ENCODE measurements at places on chromosomes 12 and 14.

- DNase-seq = no peak
These were observed 4.7 kb downstream of the CCDC88C start for GRCh38 chr14:91412939-91413338.

- no peak for DNase-seq
These were observed 5.9 kb downstream of the DDHD1 start for GRCh38 chr14:53147208-53147607.

DNA sequence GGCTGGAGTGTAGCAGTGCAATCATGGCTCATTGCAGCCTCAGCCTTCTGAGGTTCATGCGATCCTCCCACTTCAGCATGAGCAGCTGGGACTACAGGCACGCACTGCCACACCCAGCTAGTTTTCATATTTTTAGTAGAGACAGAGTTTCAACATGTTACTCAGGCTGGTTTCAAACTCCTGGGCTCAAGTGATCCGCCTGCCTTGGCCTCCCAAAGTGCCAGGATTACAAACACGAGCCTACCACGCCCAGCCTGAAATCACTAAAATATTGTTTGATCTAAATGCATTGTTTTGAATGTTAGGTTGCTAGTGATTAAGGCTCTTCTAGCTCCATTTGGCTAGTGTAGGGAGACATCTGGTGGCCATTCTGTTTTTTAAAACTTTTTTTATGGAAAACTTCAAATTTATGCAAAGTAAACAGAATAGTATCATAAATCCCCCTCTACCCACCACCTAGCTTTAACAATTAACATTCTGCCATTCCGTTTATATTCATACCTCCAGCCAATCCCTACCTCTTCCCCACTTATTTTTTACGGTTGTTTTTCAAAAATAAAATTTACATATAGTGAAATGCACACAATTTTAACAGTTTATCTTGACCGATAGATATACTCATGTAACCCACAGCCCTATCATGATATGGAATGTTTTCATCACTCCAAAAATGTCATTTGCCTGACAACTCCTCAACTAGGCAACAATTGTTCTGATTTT is 37.8 kb downstream of the MYO1H start:
- peak; percentile 51 for DNase-seq

- no peak for DNase-seq
These were observed 36.4 kb downstream of the CD9 start for GRCh38 chr12:6236641-6236940.

- no peak for DNase-seq
These were observed 2.4 kb downstream of the RNASE8 start for GRCh38 chr14:21059842-21060613.

GRCh38 chr14:73338551-73338950 is 101.2 kb downstream of the PAPLN start:
- no peak for DNase-seq

DNA sequence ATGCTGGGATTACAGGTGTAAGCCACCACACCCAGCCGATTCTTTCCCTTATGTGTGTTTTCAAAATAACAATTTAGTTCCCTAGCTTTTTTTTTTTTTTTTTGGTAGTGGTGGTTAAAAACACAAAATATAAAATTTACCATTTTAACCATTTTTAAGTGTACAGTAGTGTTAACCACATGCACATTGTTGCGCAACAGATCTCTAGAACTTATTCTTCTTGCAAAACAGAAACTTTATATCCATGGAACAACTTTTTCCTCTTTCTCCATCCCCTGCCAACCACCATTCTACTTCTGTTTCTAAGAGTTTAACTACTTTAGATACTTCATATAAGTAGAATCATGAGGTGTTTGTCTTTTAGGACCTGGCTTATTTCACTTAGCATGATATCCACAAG is 1.1 kb upstream of the NDUFA12 start:
- DNase-seq = no peak

DNA sequence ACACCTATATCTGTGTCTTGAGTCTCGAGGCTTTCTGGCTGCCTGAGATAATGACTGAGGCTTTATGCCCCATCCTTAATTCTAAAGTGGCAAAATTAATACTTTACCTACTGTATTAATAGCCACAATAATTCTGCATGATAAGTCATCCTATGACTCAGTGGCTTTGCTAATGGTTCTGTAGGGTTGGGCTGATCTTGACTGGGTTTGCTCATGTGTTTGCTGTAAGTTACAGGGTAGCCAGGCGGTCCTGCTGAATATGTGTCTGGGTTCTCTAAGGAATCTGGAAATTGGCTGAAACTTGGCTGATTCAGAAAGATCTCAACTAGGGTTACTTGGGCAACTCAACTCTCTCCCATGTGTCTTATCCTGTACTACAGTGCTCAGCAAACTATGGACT is 21.7 kb downstream of the MGST1 start:
- DNase-seq = no peak

GRCh38 chr14:21102521-21103410 is 1.9 kb downstream of the TMEM253 start:
- DNase-seq = no peak

- no peak for DNase-seq
These were observed 82.0 kb downstream of the CATSPERB start for GRCh38 chr14:91649930-91650329.

- no peak for DNase-seq
These were observed 622.2 kb downstream of the AACS start for GRCh38 chr12:125687403-125687802.

DNA sequence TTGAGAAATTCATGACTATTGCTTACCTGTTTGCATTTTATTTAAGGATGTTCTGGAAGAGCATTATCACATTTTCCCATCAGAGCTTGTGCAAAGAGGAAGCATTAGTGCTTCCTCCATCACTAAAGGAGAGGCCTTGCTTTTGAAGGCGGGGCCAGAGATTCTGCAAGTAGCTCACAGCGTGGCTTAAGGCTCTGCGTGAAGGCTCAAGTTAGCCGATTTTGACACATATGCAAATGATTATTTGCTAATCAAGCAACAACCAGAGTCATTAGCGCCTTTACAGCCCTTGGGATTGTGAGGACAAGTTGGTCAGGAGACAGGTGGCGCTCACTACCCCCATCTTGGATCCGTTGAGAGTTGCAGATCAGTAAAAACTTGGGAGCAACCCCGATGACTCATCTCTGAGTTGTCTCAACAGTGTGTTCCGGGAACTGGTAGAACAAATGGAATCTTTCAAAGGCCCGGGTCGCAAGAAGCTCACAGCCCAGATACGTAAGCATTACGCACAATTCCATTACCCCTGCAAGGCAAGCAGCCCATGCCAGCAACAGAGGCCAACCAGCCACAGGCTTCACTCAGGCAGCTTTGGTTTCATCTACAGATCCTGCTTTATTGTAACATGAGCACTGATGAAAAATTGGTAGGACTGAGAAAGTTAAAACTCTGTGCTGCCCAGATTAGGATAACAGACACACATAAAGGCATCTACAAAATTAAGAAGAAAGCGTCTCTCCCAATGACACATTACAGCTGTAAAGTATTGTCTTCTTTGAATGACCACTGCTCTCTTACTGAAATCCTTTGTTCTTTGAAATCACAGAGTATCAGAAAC is 34.9 kb upstream of the SPTSSA start:
- no peak for DNase-seq

- DNase-seq = no peak
These were observed 220.3 kb upstream of the FKBP4 start for GRCh38 chr12:2574355-2574935.

- peak; percentile 72 for DNase-seq
These were observed 158.0 kb downstream of the EGLN3 start for GRCh38 chr14:33792720-33793368.

DNA sequence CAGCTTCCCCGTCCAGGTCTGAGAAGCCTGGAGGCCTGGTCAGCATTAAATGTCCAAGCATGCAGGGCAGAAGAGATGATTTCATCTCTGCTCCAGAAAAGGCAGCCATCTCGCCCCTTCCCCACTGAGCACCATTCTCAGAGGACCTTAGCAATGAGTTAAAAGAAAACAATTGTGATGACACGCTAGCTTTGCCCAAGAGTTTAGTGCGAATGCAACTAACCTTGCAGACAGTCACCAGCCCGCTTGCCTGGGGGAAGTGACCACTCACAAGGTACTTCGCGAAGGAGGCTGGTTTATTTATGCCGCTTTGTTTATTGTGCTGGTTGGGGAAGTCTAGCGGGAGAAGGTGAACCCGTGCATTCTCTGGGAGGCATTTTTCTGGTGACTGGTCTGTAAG is 170.7 kb downstream of the RBM19 start:
- DNase-seq = no peak

GRCh38 chr12:1518591-1519516 is 75.5 kb downstream of the FBXL14 start:
- DNase-seq = peak; percentile 74

DNA sequence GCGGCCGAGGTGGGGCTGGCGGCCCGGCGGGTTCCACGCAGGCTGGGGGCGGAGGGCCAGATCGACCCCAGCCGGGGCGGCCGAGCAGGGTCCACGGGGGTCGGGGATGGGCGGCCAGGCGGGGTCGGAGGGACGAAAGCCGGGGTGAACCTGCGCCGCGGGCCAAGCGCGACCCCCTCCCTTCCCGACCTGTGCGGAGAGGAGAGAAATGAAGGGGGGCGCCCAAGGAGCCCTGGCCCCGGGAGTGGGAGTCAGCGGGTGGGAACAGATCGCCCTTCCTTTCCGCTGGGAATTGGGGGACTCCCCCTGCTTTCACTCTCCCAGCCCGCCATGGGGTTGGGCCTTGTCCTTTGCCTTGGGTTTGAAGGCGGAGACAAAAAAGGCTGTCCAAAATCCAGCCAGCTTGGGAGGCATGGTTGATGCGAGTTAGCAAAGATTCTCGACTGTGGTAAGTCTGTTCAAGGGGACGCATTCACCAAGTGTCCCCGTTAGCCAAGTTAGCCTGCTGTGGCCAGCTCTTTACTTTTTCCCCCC is 559 bp upstream of the CKAP4 start:
- DNase-seq = no peak

DNA sequence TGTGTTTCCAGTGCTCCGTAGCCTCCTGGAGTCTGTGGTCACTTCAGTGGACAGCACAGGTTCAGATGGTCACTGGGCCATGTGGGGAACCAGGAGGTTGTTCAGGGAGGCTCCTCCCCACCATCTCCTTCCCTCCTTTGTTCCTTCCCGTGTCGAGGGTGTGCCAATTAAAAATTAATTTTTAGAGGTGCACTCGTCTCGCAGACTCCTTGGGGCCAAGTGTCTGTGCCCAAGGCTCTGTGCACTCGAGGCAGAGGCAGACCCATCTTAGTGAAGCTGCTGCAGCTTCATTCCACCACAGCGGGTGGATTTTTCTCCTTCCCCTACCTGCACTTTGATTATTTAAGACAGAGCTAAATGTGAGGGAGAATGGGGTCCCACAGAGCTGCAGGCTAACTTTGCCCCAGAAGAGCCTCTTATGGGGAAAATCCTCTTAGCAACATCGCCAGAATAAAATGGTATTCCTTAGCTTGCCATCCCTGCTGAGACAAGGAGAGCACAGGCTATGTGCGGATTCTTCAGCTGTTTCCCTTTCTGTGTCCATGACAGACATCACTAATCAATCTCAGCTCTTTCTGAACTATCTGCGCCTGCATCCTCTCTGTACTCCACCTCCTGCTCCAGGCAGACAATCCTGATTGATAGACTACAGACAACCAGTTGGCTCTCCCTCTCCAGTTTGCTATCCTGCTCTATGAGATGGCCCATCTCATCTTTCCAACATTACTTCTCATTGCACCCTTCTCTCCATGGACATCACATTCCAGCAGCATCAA is 159.5 kb downstream of the VRK1 start:
- no peak for DNase-seq

DNA sequence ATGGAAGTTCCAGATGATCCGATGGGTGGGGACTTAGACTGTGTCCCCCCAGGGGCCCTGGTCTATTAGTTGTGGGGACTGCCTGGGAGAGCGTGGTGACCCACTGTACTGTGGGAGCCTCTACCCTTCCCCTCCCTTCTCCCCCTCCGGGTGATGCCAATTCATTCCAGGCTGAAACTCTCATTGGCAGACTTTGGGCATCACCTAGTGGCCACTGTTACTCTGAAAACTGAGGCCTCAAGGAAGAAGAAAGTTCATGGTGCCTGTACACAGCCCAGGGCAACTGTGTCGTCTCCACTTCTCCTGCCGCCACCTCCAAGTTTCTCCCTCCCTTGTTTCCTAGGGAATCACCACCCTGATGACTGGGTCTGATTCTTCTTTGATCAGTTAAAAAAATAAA is 173.6 kb upstream of the ALG10B start:
- DNase-seq = no peak

- no peak for DNase-seq
These were observed 41.0 kb downstream of the RPGRIP1 start for GRCh38 chr14:21320913-21321312.

GRCh38 chr14:47365233-47365632 is 310.2 kb downstream of the MDGA2 start:
- no peak for DNase-seq

DNA sequence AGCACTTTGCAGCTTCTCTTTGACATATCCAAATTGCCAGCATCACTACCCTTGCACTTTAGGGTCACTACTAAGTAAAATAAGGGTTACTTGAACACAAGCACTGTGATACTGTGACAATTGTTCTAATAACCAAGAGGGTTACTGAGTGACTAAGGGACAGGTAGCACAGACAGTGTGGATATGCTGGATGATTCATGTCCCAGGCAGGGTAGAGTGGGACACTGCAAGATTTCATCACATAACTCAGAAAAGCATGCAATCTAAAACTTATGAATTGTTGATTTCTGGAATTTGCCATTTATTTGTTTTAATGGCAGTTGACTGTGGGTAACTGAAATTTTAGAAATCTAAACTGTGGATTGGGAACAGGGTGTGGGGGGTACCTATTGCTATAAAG is 218.8 kb downstream of the KITLG start:
- DNase-seq = no peak

- DNase-seq = no peak
These were observed 129.6 kb downstream of the NDUFA12 start for GRCh38 chr12:94873734-94874517.

- DNase-seq = no peak
These were observed 209.6 kb upstream of the KRR1 start for GRCh38 chr12:75720812-75721641.

GRCh38 chr12:68065687-68066086 is 76.4 kb downstream of the IFNG-AS1 start:
- DNase-seq = no peak

DNA sequence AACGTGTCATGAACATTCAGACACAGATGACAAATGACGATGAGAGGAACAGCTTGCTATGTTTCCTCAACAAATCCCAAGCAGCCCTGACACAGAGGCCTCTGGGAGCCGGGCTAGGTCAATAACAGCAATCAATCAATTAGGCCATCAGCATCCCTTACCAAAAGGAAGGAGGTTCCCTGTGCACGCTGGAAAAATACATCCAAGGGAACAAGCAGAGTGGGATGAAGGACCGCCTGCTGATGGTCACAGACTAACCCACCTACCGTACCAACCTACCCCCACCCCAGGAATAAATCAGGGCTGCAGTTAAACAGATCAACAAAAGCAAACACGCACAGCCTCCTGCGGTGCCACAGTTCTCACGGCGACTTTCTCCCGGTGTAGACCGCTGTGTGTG is 265.1 kb upstream of the SFSWAP start:
- DNase-seq = no peak

- no peak for DNase-seq
These were observed 55.5 kb downstream of the DYRK2 start for GRCh38 chr12:67704071-67704470.
